ENCODE measurements at places on chromosomes 6 and 20.

- no peak for DNase-seq
Measured at GRCh38 chr6:135331002-135331401, 149.9 kb downstream of the MYB start.

DNA sequence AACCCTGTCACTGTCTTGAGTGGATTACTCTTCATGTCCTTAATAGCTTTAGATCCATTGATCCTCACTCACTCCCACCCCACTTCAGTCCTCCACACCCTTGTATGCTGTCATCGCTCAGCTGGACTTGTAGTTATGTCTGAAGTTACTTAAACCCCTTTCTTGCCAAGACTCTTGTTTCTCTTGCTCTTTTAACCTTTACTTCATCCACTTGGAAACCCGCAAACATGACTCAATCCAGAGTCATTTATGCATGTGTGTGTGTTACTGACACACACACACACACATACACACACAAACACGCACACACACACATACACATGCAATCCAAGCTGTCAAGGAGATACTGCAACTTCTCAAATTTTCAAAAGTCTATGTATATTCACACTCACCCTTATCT is 341.8 kb downstream of the SYNE1 start:
- DNase-seq, result no peak

GRCh38 chr6:17588011-17588410 is 12.1 kb upstream of the FAM8A1 start:
- DNase-seq, result no peak

DNA sequence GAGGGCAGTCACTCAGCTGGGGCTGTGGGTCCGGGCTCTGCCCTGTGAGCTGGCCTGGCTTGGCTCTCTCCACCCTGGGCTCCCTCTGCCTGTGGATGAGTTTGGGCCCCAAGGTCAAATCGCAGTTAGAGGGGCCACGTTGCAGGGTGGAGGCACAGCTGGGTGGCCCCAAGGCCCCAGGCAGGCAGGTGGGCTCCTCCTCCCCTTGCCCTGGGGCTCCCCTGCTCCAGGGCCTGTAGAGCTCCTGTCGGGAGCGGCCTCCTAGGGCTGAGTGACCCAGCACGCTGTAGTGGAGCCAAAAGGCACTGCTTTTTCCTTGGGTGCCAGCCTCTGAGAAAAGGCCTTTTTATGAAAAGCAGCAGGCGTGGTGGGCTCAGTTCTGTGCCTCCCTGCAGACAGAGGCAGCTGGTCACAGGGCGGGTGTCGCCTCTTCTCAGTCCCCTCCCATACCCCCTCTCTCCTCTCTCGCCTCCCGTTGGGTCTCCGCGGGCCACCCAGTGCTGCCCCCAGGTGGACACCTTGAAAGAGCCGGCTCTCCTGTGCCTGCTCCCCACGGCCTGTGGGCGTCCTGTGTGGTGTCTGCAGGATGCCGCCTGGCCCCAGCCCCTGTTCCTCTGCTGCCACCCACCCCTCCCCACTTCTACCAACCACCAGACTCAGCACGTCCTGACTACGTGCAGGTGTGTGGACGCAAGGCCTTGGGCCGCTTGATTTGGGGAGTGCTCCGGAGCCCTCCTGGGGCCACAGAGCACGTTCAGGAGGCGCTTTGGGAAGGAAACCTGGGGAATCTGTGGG is 13.2 kb downstream of the SS18L1 start:
- peak; percentile 81 for DNase-seq

- DNase-seq, result peak; percentile 88
Measured at GRCh38 chr20:41308726-41309413, 8.7 kb downstream of the ZHX3 start.

- no peak for DNase-seq
Measured at GRCh38 chr6:165817771-165818170, 154.7 kb upstream of the PDE10A start.

DNA sequence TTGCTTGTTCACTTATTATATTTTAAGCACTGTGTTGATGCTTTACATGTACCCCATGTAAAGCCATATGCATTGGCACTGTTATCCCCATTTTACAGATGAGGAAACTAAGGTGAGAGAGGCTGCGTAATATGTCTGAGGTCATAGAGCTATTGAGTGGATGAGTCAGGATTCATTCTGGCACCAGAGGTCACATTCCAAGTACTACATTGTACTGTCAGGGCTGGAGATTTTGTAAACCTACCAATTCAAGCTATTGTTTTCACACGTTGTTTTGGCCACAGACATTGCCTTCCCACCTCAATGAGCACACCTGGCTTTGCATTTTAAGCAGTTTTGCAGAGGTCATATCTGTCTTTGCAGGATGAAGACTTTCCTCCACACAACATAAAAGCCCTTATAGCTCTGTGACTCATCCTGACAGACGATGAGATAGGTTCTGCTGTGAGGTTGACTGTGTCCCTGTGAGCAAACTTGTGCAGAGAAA is 33.2 kb downstream of the ANKS1A start:
- no peak for DNase-seq

DNA sequence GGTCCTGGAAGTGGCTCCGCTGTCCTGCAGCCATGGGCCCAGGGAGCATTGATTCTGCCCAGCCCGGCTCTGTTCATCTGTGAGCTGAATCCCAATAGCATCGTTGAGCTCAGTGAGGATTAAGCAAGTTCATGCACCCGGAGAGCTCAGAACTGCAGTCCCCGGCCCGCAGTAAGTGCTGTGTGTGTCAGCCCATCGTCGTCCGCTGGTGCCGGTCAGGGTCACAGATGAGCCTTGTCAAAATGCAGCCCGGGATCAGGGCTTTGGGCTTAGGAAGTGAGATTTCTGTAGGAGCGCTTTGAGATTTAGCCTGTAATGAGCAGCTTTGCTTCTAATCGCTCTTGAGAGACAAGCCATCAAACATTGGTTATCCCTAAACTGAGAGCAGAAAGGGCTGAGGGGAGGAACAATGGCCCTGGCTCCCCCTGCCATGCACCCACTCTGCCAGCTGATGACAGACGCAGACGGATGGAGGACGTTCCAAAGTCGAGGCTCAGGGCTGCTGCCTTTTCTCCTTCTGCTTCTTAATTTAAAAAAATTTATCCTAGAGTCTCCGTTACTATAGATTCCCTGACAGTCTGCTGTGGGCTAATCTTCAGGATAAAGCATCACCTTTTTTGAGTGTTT is 25.6 kb upstream of the SULF2 start:
- DNase-seq, result no peak

DNA sequence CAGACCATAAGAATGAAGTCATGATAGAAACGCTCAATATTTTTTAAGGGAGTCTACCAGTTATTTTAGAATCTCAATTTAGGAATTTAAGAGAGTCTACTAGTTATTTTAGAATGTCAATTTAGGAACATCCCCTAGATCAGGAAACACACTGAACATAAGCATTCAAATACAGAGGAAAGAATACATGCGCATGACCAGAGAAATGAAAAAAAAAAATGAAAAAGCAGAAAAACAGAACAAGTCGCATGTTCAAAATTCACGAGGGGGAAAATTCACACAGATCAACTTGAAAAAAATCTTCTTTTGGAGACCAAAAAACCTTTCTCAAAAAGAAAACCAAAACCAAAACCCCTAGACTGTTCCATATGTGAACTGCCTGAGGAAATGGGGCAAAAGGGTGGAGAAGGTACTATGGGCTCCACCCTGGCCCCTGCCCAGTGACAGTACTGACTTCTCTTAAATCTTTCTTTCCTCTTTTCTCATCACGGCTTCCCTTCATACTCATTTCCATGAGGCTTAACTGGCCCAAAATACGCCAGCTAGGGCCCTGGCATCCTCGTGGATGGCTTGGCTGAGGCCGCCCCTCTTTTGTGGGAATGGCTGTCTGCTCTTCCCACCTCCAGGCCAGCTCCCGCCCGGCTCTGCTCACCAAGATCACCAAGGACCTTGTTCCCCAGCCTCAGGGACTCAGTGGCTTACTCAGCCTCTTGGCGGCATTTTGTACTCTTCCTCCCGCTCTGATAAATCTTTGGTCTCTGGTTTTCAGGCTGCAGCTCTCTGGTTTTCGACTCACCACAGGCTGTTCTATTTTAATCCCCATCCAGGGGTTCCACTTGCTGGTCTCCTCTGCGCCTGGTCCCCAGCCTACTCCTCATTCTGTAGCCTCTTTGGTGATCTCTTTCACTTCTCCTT is 11.2 kb downstream of the ZBTB2 start:
- DNase-seq, result peak; percentile 13

- no peak for DNase-seq
Measured at GRCh38 chr20:36653456-36653855, 7.5 kb upstream of the SLA2 start.

GRCh38 chr20:61244213-61244612 is 7.8 kb upstream of the CDH4 start:
- no peak for DNase-seq

- DNase-seq, result no peak
Measured at GRCh38 chr6:28360961-28361360, 11.2 kb downstream of the ZKSCAN3 start.

DNA sequence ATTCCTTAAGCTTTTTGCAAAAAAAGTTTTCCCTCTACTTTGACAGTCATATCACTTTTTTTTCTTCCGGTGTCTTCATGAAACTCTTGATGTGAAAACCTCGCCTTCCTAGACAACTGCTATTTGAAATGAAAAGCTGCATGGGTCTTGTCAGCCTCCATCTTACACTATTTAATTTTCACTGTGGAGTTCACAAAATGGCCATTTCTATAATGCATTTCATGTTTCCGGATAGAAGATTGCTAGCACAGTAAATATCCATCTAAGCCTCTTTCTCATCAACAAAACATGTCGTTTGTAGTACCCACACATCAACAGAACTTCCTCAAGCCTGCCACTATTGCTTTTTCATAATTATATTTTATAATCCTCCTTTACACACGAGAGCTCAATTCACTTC is 204.9 kb upstream of the ID4 start:
- DNase-seq, result no peak

GRCh38 chr6:135202836-135203235 is 21.7 kb downstream of the MYB start:
- no peak for DNase-seq

- no peak for DNase-seq
Measured at GRCh38 chr20:44650771-44651433, 597 bp downstream of the ADA start.

GRCh38 chr6:7189101-7189758 is 81.5 kb downstream of the RREB1 start:
- no peak for DNase-seq

DNA sequence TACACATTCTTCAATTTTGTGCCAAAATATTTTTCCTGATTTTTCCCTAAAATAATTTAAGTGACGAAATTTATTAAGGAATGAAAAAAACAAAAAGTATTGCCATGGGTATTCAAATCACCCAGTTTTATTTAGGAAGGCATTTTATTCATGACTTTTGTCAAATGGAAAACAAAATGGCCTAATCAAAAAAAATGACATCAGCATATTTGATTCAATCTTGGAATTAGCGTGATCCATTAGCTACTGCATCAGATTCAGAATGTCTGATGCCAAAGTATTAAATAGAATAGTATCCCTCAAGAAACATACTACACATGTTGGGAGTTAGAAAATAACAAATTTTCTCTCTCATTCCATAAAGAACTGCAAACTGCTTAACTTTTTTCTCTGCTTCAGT is 129.2 kb downstream of the TRDN start:
- no peak for DNase-seq

DNA sequence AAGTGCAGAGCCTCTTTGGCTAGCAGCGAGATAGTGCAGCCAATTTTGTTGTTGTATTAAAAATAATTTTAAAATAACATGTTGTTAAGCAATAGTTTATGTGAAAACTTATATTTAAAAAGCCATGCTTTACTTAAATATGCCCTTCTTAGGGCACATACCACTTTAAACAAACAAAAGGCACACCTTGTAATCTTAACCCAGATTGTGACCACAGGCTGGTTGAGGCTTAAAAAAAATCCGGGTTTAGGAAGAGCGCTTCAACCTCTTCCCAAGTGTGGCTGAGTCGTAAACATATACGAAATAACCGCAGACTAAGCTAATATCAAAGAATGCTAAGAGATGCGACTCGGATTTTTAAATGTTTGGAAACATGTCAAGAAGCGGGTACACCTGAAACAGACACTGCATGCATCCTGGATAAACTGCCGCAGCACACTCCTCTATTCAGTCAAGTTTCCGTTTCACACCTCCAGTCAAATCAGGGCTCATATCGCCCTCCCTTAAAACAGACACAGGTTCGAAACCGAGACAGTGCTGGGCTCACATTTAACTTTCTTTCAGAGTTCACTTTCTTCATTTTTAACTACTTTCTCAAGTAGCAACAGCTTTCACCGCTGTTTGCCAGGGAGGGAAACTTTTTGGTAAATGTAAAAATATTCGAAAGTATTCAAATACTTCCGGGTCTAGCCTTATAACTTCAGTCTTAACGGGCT is 1.5 kb downstream of the DEK start:
- peak; percentile 29 for DNase-seq

- DNase-seq, result no peak
Measured at GRCh38 chr6:146587459-146587858, 11.3 kb upstream of the ADGB start.

DNA sequence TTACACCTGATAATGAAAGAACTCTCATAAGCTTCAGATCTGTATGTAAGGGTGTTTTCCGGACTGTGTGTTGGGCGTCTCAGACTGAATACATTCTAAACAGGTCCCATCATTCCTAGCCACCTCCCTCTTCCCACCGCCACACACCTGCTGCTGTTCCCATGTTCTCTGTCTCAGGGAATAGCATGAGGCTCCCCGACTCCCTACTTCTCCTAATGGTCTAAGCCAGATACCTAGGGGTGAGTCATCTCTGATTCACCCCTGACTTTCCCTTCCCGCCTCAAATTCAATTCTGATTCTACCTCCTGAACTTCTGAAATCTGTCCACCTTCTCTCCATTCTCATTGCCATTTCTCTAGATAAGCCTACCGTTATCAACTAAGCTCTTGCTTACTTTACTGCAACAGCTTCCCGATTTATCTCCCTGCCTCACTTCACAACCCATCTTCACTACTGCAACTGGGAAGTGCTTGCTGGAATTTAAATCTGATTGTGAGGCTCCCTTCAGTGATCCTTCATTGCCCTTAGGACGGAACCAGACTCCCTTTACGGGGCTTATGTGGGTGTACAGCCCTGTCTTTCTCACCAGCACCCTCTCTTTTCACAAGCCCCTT is 1.6 kb downstream of the TMEM14A start:
- DNase-seq, result no peak

DNA sequence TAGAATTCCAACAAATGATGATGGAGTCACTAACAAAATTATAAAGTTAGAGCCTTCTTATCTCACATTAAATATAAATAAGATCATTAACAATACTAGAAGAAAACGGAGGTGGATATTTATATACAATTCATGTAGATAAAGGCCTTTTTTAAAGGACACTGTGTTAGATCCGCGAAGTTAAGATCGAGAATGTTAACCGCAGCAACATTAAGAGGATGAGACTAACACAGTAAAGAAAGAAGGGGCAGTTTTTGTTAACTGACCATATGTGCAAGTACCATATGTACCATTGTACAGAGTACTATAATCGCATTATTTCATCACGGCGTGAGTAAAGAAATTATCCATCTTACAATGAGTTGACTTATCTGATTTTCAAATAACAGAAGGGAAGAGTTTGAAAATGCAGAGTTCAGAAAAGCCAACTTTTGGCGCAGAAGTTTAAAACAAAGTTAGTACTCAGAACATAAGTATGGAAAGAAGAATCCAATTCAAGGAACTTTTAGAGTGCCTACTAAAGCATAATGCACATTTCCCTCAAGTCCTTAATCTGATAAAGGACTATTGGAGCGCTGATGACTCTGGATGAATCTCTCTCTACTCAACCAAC is 1.4 kb downstream of the FBXL4 start:
- DNase-seq, result no peak

- no peak for DNase-seq
Measured at GRCh38 chr20:1803932-1804501, 91.2 kb upstream of the SIRPA start.

- no peak for DNase-seq
Measured at GRCh38 chr6:101208152-101208551, 185.4 kb upstream of the GRIK2 start.

Data from erythroblast (primary cell).